ENCODE measurements at places on chromosomes 3 and 15. TPM values are rescaled to one million over a fixed set of nuclear protein-coding genes. Genes with fewer than 3 reads are reported as not detected.

The MUC13 gene
- 8.7 TPM for total RNA-seq

The CCDC13 gene
- total RNA-seq = 0.48 TPM

The THRB gene
- total RNA-seq = 1.8 TPM

The CADM2 gene
- 0.21 TPM for total RNA-seq

The USP3 gene
- total RNA-seq = 45.0 TPM

The SLC30A4 gene
- total RNA-seq = 1.6 TPM

The ARPIN gene
- 12.6 TPM for total RNA-seq

The MST1 gene
- 0.99 TPM for total RNA-seq

The RGMA gene
- total RNA-seq = 0.15 TPM
